ENCODE measurements at places on chromosomes 1 and 21. TPM values are rescaled to one million over a fixed set of nuclear protein-coding genes. Genes with fewer than 3 reads are reported as not detected.

GRCh38 chr1:154263465-154264332 is 8.7 kb upstream of the HAX1 start:
- H3K27me3 ChIP-seq = no peaks in the 10 kb centered on the region
- H3K4me3 ChIP-seq = no peak overlapping the region
- peak overlapping the region; percentile 47 for H3K27ac ChIP-seq
- no peaks in the 10 kb centered on the region for H3K4me1 ChIP-seq
- H3K36me3 ChIP-seq = peaks cover 9% of the 10 kb centered on the region

- DNase-seq = no peak
- peak overlapping the region; percentile 94 for H3K27ac ChIP-seq
- H3K4me1 ChIP-seq = peaks cover 30% of the 10 kb centered on the region
- no peak overlapping the region for H3K4me3 ChIP-seq
Measured at GRCh38 chr1:150969626-150970025, 5.0 kb downstream of the CERS2 start.

DNA sequence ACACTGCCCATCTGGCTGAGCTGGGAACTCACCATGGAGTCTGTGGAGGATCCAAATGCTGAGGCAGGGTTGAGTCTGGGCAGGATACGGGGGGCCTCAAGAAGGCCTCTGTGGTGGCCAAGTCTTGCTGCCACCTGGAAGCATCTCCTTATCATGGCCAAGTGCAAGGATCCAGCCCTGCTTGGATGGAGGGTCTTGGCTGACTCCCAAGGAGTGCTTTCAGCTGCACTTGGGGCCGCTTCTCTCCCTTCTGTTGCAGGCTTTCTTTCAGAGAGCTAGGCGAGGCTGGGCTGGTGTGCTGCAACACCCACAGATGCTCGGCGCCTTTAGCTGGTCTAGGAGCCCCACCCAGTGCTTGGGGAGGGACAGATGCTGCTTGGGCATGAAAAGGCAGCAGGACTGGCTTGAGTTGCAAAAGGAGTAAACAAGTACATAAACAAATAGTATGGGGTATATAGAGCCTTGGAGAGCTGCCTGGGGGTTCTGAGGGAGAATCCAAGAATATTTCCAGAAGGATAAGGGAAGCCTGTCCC is at the start of gene THEM5:
Gene THEM5, minus strand, starts transcription at position 302 of the 533 bp plus-strand sequence. Its CDS starts 147 bp downstream, at position 155.
- peaks cover 4% of the 10 kb centered on the region for H3K27me3 ChIP-seq
- no peaks in the 10 kb centered on the region for H3K36me3 ChIP-seq
- no peak within 1 kb of the TSS for H3K27ac ChIP-seq
- no peak for DNase-seq

DNA sequence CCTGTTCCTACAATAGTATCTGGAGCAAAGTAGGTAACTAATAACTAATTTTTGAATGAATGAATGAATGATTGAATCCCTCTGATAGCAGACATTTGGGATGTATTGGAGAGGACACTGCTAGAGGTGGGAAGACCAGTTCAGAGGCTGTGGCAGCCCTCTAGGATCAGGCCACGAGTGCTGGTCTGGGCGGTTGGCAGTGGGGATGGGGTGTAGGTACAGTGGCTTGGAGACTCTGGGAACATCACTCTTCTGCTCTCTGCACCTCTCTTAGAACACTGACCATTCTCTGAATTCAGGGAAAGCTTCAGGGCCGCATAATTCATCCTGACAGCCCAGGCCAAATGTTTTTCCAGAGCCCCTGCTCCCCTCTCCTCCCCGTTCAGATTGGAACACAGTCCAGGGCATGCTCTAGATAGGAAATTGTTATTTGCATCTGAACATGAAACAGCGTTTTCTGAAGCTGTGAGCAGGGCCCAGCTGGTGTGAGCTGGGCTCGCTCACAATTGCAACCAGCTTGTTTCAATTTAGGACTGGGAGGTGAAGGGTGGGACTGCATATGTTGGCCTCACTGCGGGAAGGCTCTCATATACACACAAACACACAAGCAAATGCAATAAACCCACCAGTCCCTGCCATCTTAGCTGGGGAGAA is 253.1 kb upstream of the USP24 start:
- no peak overlapping the region for H3K4me3 ChIP-seq
- H3K27me3 ChIP-seq = no peaks in the 10 kb centered on the region
- peak overlapping the region; percentile 50 for H3K27ac ChIP-seq
- DNase-seq = no peak

GRCh38 chr1:224108991-224109390 is 4.9 kb upstream of the FBXO28 start:
- H3K27ac ChIP-seq = no peak overlapping the region
- H3K36me3 ChIP-seq = no peaks in the 10 kb centered on the region

DNA sequence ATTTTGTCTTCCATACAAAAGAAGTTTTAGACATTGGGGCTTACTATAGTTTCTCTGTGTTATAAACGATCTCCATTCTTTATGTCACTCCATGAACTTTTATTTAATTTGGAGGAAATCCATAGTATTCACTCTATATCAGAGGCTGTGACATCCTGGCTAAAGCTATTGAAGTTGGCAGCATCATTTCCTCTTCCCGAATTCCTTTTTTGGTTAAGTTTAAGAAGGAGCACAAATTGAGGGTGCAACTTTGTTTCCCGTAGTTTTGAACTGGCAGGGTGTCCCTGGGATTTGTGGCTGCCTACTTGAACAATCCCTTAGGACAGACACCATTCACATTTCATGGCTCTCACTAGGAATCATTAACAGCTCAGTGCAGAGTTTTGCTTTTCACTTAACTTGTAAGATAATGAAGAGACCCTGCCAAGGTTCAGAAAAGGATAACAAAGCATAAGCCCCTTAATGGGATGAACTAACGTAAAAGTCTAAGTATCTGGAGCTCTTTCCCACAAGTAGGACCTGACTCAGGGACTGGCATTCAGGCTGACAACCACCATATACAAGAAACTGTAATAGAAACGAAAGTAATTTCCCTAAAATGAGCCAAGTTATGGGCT is 13.9 kb downstream of the S1PR1 start:
- no peaks in the 10 kb centered on the region for H3K36me3 ChIP-seq
- H3K4me1 ChIP-seq = no peaks in the 10 kb centered on the region
- no peak for DNase-seq
- H3K27me3 ChIP-seq = no peaks in the 10 kb centered on the region

GRCh38 chr1:223709598-223709997 is 2.7 kb upstream of the CAPN2 start:
- H3K4me3 ChIP-seq = no peak overlapping the region
- DNase-seq = no peak
- H3K36me3 ChIP-seq = no peaks in the 10 kb centered on the region
- peaks cover 45% of the 10 kb centered on the region for H3K4me1 ChIP-seq
- H3K27me3 ChIP-seq = no peaks in the 10 kb centered on the region

- no peak overlapping the region for H3K4me3 ChIP-seq
- no peak for DNase-seq
- H3K27me3 ChIP-seq = no peaks in the 10 kb centered on the region
Measured at GRCh38 chr1:230058626-230059025, 8.4 kb upstream of the GALNT2 start.

DNA sequence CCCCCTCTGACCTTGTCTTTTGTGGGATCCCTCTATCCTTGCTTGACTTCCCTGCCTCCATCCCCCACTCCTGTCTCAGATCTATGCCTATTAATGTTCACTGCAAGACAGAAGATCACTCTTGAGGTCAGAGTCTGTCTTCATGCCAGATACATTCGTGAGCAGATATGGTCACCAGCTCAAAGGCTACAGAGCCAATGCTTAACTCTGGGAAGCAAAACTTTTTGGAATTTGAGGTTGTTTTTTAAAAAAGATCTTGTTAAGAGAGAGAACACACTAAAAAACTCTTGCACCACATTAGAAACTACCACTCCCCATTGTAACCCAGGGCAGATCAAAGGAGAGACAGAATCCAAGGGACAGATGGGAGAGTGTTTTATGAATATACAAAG is 17.1 kb upstream of the A3GALT2 start:
- DNase-seq = no peak
- H3K27me3 ChIP-seq = no peaks in the 10 kb centered on the region
- H3K4me1 ChIP-seq = peaks cover 77% of the 10 kb centered on the region
- H3K36me3 ChIP-seq = no peaks in the 10 kb centered on the region
- no peak overlapping the region for H3K4me3 ChIP-seq

DNA sequence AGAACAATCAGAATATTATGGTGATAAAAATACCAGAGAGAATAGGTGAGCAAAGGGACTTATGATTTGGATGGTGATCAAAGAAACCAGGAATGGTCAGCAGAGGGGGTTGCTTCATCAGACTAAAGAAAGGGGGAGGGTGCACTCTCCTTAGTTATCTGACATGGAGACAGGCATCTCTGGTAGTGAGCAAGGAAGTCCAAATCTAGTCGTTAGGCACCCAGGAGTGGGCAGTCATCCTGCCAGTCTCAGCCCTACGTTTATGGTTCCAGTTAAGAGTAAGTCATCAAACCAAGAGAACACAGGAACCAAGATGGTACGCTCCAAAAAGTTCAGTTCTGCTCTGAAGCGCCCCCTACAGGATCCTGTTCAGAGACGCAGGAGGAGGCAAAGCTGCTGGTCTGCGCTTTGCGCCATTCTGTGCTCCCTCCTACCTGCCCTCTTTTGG is 28.6 kb downstream of the EBNA1BP2 start:
- no peak for DNase-seq
- H3K27ac ChIP-seq = no peak overlapping the region
- H3K4me3 ChIP-seq = no peak overlapping the region
- no peaks in the 10 kb centered on the region for H3K4me1 ChIP-seq
- no peaks in the 10 kb centered on the region for H3K36me3 ChIP-seq
- H3K27me3 ChIP-seq = no peaks in the 10 kb centered on the region

DNA sequence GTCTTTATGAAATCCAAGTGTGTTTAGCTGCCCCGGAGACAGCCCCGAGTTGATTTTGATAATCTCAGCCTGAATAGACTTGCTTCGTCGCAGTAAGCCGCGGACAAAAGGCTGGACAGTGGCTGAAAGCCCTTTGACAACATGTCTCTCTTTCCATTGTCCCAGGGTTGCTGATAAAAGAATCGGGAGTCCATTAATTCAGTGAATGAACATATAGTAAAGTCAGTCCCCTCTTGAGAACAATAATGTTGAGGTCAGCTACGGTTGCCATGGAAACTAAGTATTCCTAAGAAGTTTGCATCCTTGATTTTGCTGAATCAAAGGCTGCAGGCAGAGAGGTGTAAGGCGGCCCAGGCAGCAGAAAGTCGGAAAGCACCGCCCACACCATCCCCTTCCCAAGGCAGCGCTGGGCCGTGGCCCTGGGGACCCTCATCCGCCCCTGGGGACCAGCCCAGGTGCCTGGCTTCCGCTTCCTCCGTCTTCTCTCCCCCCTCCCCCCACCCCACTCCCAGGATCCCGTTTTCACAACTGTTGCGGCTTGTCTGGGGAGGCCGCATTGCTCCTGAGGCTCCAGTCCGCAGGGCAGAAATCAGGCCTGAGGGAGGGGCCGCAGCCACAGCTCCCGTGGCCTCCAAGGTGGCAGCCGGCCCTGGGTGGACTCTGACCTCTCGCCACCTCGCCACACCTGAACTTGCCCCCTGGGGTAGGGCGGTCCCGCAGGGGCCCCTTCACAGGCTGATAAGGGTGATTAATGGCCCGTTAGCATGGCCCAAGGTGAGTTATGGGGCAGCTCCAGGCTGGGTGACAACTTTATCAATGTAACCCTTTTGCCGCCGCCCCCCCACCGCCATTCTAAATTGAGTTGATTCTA is 180.9 kb downstream of the PRDM16 start:
- peaks cover 37% of the 10 kb centered on the region for H3K4me1 ChIP-seq
- peak overlapping the region; percentile 92 for H3K27ac ChIP-seq
- peaks cover 20% of the 10 kb centered on the region for H3K27me3 ChIP-seq
- no peak overlapping the region for H3K4me3 ChIP-seq
- DNase-seq = peak; percentile 83
- H3K36me3 ChIP-seq = no peaks in the 10 kb centered on the region

- H3K27ac ChIP-seq = no peak overlapping the region
- H3K36me3 ChIP-seq = no peaks in the 10 kb centered on the region
- no peak overlapping the region for H3K4me3 ChIP-seq
- H3K4me1 ChIP-seq = no peaks in the 10 kb centered on the region
Measured at GRCh38 chr1:173960625-173961024, 43.5 kb upstream of the SERPINC1 start.

The PTCH2 gene
- 2.5 TPM for polyA plus RNA-seq

The MCL1 gene
- 150 TPM for polyA plus RNA-seq

The DMRTA2 gene
- not detected for polyA plus RNA-seq

The OLFML3 gene
- polyA plus RNA-seq = 494 TPM

The ADCY10 gene
- polyA plus RNA-seq = 1.0 TPM

All from hepatocyte (in vitro differentiated cells).